ENCODE measurements at places on chromosomes 13 and 19. TPM values are rescaled to one million over a fixed set of nuclear protein-coding genes. Genes with fewer than 3 reads are reported as not detected.

OR4F17 gene
- not detected for total RNA-seq

GRCh38 chr19:46861691-46862502 lies 1.1 kb downstream of the ARHGAP35 start:
- peak overlapping the region; percentile 88 for H3K4me3 ChIP-seq
- peaks cover 48% of the 10 kb centered on the region for H3K4me1 ChIP-seq
- peak overlapping the region; percentile 99 for H3K27ac ChIP-seq
- H3K36me3 ChIP-seq: no peaks in the 10 kb centered on the region
- no peaks in the 10 kb centered on the region for H3K27me3 ChIP-seq
- DNase-seq: peak; percentile 25

- no peaks in the 10 kb centered on the region for H3K27me3 ChIP-seq
- no peaks in the 10 kb centered on the region for H3K36me3 ChIP-seq
- H3K4me1 ChIP-seq: no peaks in the 10 kb centered on the region
- no peak overlapping the region for H3K27ac ChIP-seq
- H3K4me3 ChIP-seq: no peak overlapping the region
Measured at GRCh38 chr13:113140677-113141600, 17.5 kb upstream of the PROZ start.

GRCh38 chr19:1259876-1260748 lies 9.0 kb upstream of the CIRBP start:
- DNase-seq: peak; percentile 60
- peak overlapping the region; percentile 68 for H3K4me3 ChIP-seq
- peaks cover 71% of the 10 kb centered on the region for H3K4me1 ChIP-seq
- H3K27ac ChIP-seq: peak overlapping the region; percentile 96

- no peak overlapping the region for H3K27ac ChIP-seq
- H3K36me3 ChIP-seq: no peaks in the 10 kb centered on the region
Measured at GRCh38 chr13:36445891-36446351, 13.6 kb downstream of the CCNA1 start.

MEDAG gene
- total RNA-seq: 41.9 TPM

DNA sequence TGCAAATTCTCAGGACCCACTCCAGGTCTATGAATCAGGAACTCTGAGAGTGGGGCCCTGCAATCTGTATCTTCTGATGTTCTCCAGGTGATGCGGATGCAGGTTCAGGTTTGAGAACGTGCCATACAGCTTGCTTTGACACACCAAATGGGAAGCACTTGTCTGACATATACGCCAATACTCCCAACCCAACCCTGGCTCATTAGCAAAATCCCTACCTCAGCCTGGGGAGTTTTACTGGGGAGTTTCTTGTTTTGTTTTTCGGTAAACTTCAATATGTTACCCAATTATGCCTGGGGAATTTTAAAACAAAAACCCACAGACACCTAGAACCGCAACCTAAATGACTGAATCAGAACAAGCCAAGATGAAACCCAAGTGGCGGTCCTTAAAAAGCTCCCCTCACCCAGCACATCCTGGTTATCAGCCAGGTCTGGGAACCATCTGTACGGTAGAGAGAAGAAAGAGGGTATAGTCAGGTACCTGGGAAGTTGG lies 41.2 kb downstream of the ABCC4 start:
- no peak for DNase-seq
- no peaks in the 10 kb centered on the region for H3K27me3 ChIP-seq
- H3K4me3 ChIP-seq: no peak overlapping the region
- H3K4me1 ChIP-seq: no peaks in the 10 kb centered on the region
- H3K36me3 ChIP-seq: no peaks in the 10 kb centered on the region

GRCh38 chr19:46887240-46887782 lies 26.5 kb downstream of the ARHGAP35 start:
- H3K4me3 ChIP-seq: no peak overlapping the region
- no peak for DNase-seq
- no peaks in the 10 kb centered on the region for H3K27me3 ChIP-seq
- no peaks in the 10 kb centered on the region for H3K36me3 ChIP-seq
